Activated naive CD4-positive, alpha-beta T cell treated with anti-CD3 and anti-CD28 coated beads for 36 hours (primary cell): ENCODE measurements at places on chromosomes 11 and 22.
A peak's percentile ranks its signal among the peaks of the same experiment; 100 is the strongest.

- DNase-seq: no peak
These were observed 123.3 kb upstream of the B3GAT1 start for GRCh38 chr11:134535029-134536025.

DNA sequence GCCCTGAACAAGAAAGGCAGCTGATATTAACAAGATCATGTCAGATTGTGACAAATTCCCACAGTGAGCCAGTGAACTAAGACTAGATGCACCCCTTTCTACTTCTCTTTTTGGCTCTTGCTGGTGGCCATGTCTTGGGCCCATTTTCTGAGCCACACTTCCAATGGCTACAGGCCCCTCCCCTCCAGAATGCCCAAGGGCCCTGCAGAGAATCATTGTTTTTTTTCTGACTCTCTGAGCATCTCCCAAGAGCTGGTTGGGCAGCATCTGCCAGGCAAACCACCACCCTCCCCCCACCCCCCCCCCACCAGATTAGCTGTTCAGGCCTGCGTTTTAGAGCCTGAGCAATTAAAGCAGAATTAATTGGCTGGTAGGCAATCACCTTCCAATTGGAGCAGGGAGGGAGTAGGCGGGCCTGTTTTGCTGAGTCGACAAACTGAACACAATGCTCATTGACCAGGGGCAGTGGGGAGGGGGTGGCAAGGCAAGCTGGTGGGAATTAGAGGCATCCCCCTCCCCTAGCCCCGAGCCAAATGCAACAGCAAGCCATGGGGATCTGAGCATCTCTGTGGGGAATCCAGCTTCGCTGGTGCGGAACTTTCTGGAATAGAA lies 541.4 kb downstream of the MN1 start:
- no peak for DNase-seq

- DNase-seq: no peak
These were observed 133.6 kb downstream of the CASP12 start for GRCh38 chr11:104764710-104765045.

DNA sequence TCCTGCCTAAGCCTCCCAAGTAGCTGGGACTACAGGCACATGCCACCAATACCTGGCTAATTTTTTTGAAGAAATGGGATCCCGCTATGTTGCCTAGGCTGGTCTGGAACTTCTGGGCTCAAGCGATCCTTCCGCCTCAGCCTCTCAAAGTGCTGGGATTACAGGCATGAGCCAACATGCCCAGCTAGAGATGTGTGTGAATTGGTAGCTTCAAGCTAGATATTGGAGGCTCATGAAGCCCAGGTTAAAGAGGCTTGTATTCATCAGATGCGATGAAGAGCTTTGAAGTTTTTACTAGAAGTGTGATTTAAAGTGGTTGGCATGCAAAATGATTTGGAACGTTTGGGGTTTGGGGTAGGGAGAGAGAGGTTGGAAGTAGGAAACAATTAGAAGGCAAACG lies 19.6 kb downstream of the NF2 start:
- DNase-seq: no peak

DNA sequence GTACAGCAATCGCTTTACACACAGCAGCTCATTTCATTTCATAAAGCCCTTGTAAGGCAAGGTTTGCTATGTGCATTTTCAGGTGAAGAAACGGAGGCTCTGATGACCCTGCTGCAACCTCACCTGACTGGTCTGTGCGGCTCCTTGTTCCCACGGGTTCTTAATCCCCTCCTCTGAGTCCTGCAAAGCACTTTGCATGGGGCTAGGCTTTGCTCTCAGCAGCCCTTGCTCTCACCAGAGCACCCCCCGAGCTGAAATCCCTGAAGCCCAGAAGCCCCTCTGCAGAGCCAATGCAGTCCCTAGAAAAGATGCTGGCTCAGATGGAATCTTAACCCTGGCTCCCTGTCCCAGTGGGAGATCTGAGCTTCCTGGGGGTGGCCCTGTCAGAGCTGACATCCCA lies 11.0 kb upstream of the APOL6 start:
- DNase-seq: no peak

DNA sequence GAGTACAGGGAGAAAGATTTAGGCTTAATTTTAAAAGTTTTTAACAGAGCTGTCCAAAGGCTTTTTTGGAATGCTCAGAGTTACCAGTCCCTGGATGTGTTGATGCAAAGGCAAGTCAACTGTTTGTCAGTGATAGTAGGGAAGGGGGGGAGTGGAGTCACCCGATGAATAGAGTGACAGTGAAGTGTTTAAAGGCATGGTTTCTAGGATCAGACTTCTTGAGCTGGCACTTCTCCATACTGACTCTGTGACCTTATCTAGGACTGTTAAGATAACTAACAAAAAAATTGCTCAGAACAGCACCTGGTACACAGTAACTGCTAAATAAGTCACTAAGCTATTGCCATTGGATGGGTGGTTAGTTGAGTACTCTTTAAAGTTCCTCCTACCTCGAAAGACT lies 11.3 kb upstream of the RAG2 start:
- DNase-seq: no peak

- DNase-seq: no peak
These were observed 70.2 kb downstream of the CTTN start for GRCh38 chr11:70468256-70469195.

DNA sequence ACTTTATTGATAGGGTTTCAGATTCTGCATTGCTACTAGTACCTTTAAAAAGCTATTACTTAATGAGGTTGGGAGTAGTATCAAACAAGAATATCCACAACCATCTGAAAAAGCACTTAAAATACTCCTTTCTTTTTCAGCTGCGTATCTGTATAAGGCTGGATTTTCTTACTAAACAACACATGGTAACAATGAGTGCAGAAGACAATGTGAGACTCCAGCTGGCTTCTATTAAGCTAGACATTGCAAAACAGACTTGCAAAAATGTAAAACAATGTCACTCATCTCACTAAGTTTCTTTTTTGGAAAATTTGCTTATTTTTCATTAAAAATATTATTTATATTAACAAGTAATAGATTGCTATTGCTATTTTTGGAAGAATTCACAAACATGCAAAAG lies 132.6 kb downstream of the WNT11 start:
- DNase-seq: no peak

- no peak for DNase-seq
These were observed 785 bp downstream of the WT1 start for GRCh38 chr11:32434356-32435151.

GRCh38 chr22:19844377-19845053 lies 10.2 kb downstream of the GNB1L start:
- peak; percentile 57 for DNase-seq

DNA sequence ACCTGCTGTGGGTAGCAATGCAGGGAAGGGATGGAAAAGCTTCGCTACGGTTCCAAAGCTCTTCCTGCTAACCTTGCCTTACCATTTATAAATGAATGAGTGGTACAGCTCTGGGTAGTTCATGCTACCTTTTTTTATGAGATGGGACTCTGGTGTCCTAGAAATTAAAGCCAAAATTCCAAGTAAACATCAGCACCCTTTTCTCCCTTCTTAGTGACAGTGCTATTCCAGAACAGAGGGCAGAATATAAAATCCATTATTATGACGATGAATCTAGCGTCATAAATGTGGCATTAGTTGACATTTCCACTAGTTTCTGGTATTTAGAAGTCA lies 447 bp upstream of the SVIP start:
- no peak for DNase-seq

- DNase-seq: no peak
These were observed 16.2 kb downstream of the CSF2RB start for GRCh38 chr22:36929621-36930020.

DNA sequence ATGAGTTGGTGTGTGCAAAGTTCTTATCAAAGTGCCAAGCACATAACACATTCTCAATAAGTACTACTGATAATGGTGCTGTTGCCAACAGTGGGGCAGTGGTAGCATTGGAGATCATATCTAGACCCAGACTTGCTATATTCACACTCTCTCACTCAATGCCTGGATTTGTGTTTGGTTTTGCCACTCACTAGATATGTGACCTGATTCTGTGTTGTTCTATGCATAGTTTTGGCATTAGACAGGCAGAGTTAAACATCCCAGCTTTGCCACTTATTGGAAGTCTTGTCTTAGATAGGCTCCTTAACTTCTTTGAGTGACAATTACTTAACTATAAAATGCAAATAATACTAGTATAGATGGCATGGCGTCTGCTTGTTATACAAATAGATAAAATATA lies 642.6 kb upstream of the CCDC179 start:
- DNase-seq: no peak

DNA sequence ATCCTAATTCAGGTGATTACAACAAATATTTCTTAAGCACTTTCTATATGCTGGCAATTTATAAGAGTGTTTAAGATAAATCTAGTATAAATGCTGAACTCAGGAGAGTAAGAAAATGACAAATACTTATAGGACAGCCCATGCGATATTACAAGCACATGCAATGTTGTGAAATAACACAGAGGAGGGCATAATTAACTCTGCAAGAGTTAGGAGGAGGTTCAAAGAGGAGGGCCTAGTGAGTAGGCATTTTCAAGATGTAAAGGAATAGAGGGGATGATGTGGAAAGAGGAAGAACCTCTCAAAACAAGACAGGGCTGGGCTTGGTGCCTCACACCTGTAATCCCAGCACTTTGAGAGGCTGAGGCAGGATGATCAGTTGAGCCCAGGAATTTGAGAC lies 37.1 kb upstream of the IL17RA start:
- no peak for DNase-seq

DNA sequence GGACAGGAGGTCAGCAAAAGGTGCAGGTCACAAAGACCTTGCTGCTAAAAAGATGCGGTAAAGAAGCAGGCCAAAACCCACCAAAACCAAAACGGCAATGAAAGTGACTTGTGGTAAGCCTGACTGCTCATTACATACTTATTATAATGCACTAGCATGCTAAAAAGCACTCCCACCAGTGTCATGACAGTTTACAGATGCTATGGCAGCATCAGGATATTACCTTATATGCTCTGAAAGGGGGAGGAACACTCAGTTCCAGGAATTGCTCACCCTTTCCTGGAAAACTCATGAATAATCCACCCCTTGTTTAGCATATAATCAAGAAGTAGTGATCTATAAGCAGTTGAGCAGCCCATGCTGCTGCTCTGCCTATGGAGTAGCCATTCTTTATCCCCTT lies 45.2 kb upstream of the SLC5A12 start:
- no peak for DNase-seq
